ENCODE measurements at places on chromosomes 16 and 17. TPM values are rescaled to one million over a fixed set of nuclear protein-coding genes. Genes with fewer than 3 reads are reported as not detected.

- DNase-seq = no peak
These were observed 18.6 kb downstream of the GAN start for GRCh38 chr16:81333356-81333755.

GRCh38 chr16:24428756-24429155, 110.6 kb upstream of the RBBP6 start:
- no peak for DNase-seq

- peak; percentile 47 for DNase-seq
These were observed 689 bp upstream of the TBC1D24 start for GRCh38 chr16:2473999-2474876.

DNA sequence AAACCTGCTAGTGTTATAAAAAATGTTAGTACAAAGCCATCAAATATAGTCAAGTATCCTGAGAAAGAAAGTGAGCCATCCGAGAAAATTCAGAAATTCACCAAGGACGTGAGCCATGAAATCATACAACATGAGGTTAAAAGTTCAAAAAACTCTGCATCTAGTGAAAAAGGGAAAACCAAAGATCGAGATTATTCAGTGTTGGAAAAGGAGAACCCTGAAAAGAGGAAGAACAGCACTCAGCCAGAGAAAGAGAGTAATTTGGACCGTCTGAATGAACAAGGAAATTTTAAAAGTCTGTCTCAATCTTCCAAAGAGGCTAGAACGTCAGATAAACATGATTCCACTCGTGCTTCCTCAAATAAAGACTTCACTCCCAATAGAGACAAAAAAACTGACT, 31.7 kb downstream of the RBBP6 start:
- no peak for DNase-seq

- DNase-seq = no peak
These were observed 1.8 kb upstream of the RARA start for GRCh38 chr17:40307001-40307730.

GRCh38 chr17:45357364-45357997, 40.7 kb upstream of the MAP3K14 start:
- no peak for DNase-seq

DNA sequence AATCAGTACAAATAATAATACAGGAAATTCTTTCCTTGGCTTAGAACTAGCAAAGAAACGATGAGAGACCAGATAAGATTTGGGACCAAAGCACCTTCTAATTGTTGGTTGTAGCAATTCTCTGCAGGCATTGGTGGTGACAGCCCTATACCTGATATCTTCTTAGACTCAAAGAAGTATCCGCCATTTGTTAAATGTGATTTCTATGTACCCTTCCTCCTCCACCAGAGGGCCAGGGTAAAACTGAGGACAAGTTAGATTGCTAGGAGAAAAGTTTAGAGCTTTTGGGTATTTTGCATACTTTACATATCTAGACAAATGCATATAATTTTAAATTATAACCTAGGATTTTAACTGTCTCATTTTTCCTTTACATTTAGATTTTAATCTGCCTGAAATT, 304.3 kb downstream of the HS3ST4 start:
- DNase-seq = no peak

DNA sequence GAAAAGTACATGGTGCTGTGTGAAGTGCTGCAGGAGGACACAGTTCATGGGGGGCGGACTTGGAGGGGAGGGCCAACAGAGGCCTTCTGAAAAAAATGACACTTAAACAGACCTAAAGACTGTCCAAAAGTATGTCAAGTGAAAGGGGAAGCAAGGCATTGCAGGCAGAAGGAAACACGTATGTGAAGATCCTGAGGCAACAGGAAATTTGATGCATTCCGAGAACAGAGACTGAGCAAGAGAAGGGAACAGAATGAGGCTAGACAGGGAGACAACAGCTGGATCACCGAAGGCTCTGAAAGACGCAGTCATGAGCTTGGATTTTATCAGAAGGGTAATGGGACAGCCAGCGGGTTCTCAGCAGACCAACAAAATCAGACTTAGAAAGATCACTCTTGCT, 1.1 kb downstream of the IFT20 start:
- DNase-seq = no peak

The KRTAP4-5 gene
- total RNA-seq = not detected

The UTS2R gene
- not detected for total RNA-seq

The UNC13D gene
- total RNA-seq = 43.5 TPM
